ENCODE measurements at places on chromosomes 12 and 14.

DNA sequence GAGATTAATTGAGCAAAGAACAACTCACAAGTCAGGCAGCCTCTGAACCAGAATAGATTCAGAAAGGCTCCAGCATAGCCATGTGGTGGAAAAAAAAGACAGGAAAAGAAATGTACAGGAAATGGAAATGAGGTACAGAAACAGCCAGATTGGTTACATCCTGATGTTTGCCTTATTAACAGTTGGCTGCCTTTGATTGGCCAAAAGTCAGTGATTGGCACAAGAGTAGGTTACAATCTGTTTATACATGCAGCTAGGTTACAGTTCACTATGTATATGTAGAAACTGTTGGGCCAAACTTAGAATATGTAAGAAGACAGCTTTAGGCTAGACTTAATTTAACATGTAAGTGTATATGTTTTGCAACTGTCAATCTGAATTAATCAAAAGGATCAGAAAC, 118.9 kb downstream of the UNC79 start:
- no peak for DNase-seq

- DNase-seq, result no peak
Observed at GRCh38 chr12:72753571-72753970, 481.4 kb downstream of the TRHDE start.

GRCh38 chr14:94598506-94598815, 13.7 kb upstream of the SERPINA3 start:
- no peak for DNase-seq

DNA sequence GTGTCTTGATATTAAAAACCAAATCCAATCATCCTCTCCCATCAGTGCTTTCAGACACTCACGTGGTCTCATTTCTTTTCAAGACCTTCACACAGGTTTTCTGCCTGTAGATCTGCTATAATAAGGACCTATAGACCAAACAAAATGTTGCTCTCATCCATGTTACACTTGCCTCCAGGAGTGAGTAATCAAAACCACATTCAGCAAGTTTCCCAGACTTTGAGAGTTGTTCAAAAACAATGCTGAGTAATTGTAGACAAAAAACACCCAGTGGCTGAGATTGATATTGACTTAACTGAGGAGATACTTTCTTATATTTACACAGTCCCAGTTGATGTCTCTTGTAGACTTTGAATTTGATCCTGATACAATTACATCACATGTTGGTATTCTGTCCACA, 383.1 kb downstream of the TMEM132D start:
- no peak for DNase-seq

- no peak for DNase-seq
Observed at GRCh38 chr12:66467932-66468331, 165.6 kb downstream of the HELB start.
